ENCODE measurements at places on chromosomes 13 and 19.

DNA sequence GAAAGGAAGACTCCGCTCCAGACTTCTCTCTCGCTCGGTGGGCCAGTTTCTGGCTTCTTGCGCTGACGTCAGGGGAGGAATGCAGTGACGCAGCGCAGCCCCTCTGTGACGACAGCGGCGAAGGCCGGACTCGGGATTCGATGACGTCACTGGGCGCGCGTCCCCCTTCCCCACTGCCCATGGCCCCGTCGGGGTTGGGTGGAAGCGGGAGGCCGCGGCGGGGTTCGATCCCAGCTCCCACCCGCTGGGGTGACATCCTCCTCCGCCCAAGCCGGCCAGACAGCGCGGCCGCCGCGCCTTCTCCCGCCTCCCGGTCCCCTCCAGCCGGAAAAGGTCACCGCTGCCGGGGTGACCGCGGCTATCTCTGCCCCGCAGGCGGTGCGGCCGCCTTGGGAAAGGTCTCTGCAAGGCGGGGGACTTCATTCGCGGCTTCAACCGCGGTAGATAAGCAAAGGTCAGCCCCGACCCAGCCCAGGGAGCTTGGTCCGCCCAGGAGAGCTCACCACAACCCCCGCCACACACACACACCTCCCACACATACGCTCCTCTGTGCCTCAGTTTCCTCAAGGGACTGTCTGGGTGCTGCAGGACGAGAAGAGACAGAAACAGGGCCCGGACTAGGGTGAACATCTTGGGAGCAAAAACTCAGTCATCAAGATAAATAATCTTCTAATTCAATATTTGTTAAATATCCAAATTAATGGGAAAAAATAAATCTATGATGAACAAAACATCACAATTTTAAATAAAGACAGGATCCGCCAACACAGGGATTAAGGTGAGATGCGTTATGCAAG lies 844 bp upstream of the RFX1 start:
- no peak for DNase-seq

DNA sequence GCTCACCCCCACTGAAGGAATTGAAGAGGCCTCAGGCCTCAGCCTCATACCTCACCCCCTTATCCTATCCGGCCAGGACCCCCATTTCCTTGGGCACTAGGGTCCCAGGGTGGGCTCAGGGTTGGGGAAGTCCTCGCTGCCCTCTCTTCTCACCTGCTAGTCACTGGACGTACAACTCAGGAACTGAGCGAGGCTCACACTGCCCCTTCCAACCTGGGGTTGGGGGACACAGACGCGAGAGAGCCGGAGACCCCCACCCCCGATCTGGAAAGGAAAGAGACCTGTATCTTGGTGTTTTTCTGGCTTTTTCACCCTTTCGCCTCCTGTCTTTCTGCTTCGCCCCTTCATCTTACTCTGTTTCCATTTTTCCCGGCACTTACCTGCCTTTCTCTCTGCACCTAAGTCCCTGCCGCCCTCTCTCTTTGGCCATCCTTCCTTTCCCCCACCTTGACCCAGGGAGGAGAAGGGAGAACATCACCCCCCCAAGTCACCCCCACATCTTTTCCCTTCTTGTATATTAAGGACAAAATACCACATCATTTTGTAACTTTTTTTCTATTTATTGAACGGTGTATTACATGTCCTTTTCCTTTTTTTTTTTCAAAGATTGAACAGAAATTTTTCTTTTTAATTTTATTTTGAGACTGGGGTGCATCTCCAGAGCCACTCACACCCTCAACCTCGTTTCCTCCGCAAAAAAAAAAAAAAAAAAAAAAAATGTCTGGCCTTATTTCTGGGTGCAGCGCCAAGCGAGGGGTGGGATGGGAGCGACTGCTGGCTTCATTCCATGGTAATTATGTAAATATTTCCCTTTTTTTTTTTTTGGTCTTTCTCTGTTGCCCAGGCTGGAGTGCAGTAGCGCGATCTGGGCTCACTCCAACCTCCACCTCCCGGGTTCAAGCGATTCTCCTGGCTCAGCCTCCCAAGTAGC lies 36.6 kb downstream of the ZSWIM4 start:
- no peak for DNase-seq

- no peak for DNase-seq
Observed at GRCh38 chr19:13056052-13056660, 46.5 kb downstream of the LYL1 start.

DNA sequence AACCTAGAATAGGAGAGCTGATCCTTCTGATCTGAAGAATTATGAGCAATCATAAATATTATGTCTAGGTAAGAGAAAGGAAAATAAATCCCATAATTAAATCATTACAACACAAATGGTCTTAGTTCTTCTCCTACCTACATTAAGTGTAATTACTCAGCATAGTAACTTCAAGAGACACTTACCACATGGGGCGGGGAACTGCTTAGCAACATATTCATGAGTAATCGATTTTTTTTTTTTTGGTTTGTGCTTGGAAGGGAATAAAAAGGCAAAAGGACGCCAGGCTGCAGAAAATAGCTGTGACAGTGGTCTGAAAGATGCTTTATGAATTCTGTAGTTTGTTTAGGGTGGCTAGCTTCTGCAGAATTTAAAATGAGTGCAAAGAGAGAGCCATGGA lies 103.3 kb upstream of the HTR2A start:
- DNase-seq = no peak

DNA sequence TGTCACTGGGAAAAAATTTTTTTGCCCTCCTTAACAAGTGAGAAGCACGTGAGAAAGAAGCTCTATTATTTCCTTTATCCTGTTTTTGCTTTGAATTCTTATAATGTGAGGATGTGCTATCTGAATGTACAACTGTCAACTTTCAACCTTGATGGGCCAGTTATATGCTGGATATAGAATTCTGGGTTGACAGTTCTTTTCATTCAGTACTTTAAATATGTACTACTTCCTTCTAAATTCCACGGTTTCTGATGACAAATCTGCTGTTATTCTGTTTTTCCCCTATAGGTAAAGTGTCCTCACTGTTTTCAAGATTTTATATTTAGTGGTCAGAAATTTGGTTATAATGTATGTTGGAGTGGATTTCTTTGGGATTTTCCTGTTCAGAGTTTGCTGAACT lies 29.9 kb downstream of the ZDHHC20 start:
- no peak for DNase-seq

DNA sequence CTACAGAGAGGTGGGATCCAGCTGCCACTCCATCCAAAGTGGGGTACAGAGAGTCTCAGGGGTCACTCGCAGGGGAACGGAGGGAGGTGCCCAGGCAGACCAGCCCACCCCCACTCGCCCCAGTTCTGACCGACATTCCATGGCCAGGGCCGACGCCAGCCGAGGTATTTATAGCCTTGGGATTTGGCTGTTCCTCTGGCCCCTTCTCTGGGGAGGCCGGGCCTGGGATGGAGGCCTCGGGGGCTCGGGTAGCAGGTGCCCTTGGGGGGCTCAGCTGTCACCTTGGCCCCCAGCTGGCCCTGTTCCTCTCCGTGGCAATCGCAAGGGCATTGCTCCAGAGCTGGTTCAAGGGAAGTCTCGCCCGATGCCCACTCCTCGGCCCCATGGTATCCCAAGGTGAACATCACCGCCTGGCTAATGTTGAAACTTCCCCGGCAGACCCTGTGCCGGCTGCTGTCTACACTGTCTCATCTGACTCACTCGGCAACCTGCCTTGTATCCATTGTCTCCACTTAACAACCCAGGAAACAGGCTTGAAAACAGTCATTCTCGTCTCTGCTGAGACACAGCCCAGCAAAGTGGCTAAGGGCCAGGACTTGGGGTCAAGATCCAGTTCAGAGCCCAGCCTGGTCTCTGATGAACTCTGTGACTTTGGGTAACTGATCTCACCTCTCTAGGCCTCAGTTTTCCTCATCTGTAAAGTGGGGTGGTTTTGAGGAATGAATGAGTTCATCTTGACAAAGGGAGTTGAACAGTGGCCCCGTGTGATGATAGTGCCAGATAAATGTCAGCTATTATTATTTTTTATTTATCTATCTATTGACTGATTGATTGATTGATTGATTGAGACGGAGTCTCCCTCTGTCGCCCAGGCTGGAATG lies 9.7 kb downstream of the PRKACA start:
- DNase-seq = no peak

- no peak for DNase-seq
Observed at GRCh38 chr13:36817996-36818803, 822 bp upstream of the RFXAP start.

DNA sequence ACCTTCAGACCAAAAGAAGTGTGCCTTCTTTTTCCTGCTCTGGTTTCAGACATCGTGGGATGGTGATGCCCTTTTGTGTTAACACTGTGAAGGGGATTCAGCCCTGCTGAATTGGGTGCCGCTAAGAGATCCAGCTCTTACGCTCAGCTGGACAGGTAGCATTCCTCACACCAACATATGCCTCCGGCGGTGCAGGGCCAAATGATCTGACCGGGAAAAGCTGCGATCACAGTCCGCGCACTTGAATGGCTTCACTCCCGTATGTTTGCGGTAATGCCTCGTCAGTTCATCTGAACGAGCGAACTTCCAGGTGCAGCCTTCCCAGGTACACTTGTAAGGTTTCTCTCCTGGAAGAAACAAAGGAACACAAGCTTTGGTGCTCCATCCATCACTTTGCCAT lies 438.9 kb downstream of the KLF12 start:
- DNase-seq = no peak

- DNase-seq = no peak
Observed at GRCh38 chr19:32829345-32829896, 40.1 kb downstream of the SLC7A9 start.

GRCh38 chr19:45283443-45284033 lies 32.5 kb downstream of the MARK4 start:
- DNase-seq = no peak

- DNase-seq = no peak
Observed at GRCh38 chr19:30884146-30884812, 465.0 kb downstream of the TSHZ3 start.

DNA sequence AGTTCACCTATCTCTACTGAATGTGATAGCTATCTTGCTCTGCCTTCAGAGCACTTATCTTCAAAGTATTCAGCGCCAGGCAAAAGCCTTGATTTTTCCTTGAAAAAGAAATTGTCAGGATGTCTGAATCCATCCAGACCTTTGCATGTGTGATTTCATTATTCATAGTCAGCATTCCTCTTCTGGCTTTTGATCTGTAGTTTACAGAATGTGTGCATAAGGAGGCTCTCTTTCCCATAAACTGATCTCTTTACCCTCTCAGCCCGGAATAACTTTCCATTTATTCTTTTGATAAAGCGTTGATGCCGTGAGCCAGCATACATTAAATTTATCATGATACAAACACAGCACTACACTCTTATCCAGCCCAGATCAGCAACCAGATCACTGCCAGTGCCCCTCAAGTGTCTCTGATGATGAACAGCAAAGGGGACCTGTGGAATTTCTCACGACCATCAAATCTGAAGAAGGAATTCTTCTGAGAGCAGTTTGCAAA lies 130.8 kb downstream of the DNAJC15 start:
- DNase-seq = no peak

GRCh38 chr19:13429563-13429962 lies 76.7 kb downstream of the CACNA1A start:
- DNase-seq = no peak

DNA sequence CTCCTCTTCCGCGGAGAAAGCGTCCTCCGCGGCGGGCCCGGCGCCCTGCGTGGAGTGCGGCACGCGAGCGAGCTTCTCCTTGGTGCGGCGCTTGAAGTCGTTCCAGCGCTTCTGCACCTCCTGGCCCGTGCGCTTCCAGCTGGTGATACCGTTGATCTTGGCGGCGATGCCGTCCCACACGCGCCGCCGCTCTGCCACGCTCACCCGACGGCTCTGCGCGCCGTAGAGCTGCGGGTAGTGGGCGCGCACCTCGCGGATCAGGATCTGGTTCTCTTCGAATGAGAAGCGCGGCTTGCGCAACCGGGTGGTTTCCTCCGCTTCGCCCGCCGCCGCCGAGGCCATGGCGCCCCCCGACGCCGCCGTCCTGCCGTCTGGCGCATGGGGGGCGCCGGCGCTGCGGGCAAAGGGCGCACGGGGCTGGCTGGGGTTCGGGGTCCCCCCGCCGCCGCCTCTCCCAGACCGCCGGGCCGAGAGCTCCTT lies 941 bp downstream of the MYPOP start:
- DNase-seq = peak; percentile 36

DNA sequence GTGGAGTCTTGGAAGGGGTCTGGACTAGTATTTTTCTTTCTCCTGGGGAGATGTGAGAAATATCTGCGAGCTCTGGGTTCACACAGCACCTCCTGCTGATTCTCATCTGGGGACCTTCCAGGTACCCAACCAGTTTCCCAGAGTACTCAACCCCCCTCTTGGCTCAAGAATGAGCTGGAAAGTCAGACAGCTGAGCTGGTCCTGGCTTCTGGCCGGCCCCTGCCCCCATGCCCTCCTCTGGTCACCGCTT lies 2.2 kb upstream of the PDE4A start:
- DNase-seq = no peak

DNA sequence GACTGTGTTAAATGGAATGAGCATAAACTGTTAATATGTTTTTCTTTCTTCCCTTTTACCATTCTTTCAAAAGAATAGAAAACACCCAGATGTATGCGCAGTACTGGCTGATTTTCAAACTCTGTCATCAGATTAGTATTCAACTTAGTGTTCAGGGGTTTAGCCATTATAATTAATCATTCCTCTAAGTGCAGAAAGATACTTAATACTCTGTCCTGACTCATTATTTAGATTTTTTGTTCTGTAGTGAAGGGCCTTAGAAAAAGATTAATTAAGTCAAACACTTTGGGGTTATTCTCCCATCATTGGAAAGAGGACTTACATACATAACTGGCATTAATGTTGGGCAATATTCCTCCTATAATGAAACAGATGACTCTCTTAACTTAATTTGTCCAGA lies 1316.7 kb upstream of the SLC10A2 start:
- no peak for DNase-seq

DNA sequence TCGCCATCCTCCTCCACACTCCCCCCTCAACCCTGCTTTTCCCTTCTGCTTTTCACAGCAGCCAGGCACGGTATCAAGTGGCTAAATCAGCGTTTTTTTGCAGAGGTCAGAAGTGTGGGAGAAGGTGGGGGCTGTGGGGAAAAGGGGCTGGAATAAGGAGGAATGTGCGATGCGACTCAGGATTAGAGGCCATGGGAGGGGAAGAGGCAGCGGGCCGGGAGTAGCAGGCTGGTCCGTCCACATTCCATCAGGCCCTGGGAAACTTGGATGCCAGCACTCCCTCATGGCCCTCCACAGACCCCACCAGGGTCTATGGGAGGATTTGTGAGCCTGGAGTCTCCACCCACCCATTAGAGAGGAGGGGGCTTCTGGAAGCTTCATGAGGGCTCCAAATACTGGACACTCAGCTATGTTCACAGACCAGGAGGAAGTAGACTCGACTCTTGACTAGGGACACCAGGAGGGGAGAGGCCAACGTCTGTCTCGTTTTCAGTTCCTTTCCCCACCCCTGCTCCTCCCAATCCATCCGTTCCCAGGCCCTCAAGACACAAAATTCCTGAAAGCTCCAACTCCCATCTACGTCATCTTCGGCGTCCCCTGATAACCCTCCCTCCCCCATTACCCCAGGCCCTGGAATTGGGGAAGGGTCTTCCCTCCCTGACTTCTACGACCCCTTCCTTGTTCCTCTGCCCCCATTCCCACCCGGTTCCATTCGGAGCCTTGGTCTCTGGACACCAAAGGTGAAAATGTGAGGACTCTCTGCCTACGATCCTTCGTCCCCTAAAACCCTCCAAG lies 3.3 kb upstream of the KCNC3 start:
- DNase-seq = no peak
